ENCODE measurements at places on chromosomes 4 and X.
A peak's percentile ranks its signal among the peaks of the same experiment; 100 is the strongest.

GRCh38 chrX:68691921-68692320 lies 44.5 kb downstream of the STARD8 start:
- no peak for DNase-seq

- no peak for DNase-seq
Measured at GRCh38 chr4:47668810-47669408, 169.0 kb downstream of the CORIN start.

DNA sequence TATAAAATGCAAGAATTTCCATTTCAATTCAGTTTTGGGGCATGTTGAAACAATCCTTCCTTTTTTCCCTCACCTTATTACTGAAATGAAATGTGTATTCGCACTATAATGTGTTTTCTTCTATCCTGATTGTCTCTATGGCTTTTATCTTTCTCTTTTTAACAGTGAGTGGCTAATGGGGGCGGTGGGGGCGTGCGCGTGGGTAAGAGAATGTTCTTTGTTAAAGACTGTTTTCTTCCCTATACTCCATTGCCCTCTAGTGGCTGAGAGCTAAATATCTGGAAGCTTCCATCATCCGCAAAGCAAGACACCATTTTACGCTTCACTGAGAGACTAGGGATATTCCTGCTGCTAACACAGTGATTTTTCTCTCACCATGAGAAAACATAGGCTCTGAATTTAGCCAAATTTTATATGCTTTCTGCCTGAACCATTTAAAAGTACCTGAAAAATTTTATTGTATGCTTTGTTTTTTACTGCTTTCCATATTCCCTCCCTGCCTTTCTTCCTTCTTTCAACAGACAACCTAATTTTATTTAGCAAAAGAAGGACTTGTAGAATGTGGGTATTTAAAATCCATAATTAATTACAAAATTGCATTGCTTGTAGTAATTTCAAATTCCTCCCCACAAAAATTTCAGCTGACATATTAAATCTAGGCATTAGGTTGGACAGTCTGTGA lies 194.0 kb downstream of the GASK1B start:
- peak; percentile 15 for DNase-seq

- no peak for DNase-seq
Measured at GRCh38 chr4:115433491-115433890, 320.1 kb upstream of the NDST4 start.

DNA sequence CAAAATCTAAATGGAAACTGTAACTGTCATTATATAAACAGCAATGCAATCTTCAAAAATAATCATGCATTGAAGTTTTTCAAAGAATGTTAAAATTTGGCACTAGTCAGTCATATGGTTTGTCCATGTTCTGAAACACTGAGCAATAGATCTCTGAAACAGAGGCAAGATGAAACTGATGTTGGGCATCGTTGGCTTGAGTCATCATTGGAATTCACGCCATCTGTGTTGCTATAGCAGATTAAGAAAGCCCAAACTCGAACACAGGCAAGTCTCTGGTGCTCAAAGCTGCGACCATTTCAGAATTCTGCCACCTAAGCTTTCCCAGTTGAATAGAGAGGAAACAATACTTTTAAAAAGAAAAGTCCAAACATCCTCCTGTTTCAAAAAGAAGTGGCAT lies 114.1 kb upstream of the PPARGC1A start:
- no peak for DNase-seq

DNA sequence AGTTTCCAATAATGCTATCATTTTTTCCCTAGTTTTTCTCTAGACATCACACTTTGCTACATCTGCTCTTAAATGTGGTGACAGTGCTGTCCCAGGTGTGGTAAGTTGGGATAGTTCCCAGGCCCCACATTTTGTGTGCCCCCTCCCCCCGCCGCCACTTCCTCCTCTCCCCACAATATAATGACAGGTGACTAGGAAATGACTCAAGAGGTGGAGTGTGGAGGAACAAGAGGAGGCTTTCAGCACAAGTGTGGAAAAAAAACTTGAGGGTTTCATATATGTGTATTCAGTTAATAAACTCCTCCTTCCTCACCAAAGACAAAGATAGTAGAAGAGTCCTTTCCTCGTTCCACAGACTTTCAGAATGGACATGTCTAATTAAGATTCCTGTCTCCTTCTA lies 18.3 kb upstream of the IL21 start:
- DNase-seq = no peak

DNA sequence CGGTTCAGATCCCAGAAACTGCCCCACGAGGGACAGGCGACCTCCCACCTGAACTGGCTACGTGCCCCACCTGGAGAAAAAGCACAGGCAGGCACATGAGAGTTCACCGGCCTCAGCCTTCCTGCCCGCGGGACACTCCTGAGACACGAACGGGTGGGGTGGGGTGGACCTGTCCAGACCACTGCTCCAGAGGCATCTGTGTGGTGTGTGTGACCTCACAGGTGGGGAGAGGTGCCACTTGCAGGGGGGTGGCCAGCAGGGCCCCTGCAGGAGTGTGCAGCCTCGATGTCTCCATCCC lies 18.5 kb downstream of the NELFA start:
- no peak for DNase-seq

- DNase-seq = no peak
Measured at GRCh38 chrX:115448146-115448545, 112.8 kb upstream of the PLS3 start.

DNA sequence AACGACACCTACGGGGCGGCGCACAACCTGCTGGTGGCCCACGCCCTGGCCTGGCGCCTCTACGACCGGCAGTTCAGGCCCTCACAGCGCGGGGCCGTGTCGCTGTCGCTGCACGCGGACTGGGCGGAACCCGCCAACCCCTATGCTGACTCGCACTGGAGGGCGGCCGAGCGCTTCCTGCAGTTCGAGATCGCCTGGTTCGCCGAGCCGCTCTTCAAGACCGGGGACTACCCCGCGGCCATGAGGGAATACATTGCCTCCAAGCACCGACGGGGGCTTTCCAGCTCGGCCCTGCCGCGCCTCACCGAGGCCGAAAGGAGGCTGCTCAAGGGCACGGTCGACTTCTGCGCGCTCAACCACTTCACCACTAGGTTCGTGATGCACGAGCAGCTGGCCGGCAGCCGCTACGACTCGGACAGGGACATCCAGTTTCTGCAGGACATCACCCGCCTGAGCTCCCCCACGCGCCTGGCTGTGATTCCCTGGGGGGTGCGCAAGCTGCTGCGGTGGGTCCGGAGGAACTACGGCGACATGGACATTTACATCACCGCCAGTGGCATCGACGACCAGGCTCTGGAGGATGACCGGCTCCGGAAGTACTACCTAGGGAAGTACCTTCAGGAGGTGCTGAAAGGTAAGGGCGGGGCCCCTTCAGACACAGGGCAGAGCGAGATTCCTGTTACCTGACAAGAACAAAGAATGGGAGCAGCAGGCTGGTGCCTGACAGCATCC lies 11.7 kb downstream of the RPL9 start:
- no peak for DNase-seq

All from NCI-H187 treated with DMSO at 0.1 percent for 48 hours (cell line).